NCI-H345 (cell line): ENCODE measurements at places on chromosomes 4 and X.
A peak's percentile ranks its signal among the peaks of the same experiment; 100 is the strongest.

DNA sequence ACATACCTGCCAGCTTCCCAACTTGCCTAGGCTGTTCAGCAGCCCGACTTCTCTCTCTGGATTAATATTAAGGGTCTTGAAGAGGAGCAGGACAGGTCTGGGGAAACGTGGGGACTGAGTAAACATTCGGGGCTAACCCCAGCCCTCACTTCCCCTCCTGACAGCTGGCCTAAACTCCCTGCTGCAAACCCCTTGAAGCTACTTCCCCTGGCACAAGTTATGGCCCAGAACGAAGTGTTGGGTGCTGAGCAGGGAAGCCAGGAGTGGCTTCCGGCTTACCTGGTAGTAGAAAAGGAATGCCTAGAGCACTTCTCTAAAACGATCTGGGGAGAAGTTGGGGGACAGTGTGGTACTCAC lies 200.0 kb downstream of the BCOR start:
- no peak for DNase-seq

DNA sequence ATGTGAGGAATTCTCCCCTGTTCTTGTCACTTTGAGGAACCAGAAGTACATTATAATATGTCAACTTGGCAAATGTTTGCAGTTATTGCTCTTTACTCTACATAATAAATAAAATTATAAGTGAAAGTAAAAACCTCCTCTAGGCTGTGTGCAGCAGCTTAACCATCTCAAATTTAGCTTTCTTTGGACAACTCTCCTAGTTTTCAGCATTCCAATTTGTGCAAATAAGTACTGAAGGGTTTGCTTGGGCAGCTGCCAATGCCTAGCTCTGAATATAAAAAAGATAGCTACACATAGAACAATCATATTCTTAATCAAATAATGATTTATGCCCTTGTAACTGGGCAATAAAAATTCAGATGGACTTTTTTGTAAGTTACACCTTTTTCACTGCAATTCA lies 82.5 kb downstream of the GASK1B start:
- peak; percentile 2 for DNase-seq

GRCh38 chr4:153809307-153809706 lies 20.4 kb upstream of the SFRP2 start:
- no peak for DNase-seq

GRCh38 chr4:122603156-122603574 lies 17.7 kb downstream of the IL21 start:
- no peak for DNase-seq

DNA sequence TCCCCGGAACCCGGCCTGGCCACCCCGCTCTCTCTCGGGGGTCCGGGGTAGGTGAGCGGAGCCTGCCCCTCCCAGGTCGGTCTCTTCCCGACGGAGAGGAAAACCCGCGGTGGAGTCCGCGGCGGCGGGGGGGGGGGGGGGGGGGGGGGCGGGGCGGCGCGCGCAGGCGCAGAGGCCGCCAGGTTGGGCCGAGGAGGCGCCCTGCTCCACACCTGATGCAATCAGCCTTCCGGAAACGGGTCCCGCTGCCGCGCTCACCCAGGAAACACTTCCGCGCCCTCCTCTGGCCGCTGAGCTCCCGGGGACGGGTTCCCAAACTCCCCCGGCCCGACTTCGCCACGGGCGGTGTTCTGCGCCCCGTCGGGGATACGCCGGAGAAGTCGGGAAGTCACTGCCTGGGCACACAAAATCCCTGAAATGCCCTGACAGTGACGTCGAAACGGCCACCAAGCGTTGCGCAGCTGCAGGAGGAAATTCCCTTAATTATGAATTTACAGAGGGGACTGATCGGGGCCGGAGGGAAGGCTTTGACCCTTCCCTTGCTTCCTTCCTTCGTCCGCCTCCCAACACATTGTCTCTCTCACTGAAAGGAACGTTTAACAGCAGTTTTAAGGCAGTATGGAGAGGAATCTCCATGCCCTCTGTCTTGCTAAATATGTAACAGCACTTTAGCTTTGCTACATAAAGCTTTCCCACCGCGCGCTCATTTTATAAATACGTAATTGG lies 2.1 kb upstream of the APBB2 start:
- DNase-seq: peak; percentile 85

DNA sequence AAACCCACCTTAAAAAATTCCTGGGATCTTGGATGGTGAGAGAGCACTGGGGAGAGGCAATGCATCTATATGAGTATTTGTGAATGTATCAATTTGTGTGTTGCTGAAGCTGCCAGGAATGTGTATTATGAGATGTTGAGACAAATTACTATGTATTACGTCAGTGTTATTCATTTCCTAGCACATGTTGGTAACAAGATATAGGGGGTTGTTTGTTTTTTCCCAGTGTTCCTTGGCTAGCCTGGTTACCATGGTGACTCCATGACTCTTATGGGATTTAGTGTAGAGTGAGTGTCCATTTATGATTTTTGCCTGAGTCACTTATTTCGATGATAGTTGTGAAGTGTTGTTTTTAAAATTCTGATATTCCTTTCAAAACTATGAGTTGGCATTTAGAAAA lies 65.6 kb downstream of the RAB40A start:
- DNase-seq: no peak

DNA sequence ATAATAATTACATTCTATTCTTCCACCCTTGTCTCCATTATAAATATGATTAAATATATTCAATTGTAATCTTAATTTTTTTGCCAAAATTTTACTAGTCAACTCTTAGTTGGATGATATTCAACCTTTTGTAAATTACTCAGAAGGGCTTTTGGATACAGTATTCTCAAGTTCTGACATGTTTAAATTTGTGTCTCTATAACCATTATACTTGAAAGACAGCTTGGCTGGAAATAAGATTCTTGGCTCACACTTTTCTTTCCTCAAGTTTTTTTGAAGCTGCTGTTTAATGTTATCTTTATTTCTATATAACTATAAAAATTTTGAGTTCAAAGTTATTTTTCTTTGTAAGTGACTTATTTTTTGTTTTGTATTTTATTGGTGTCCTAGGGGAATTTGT lies 214.4 kb downstream of the ARAP2 start:
- DNase-seq: no peak

DNA sequence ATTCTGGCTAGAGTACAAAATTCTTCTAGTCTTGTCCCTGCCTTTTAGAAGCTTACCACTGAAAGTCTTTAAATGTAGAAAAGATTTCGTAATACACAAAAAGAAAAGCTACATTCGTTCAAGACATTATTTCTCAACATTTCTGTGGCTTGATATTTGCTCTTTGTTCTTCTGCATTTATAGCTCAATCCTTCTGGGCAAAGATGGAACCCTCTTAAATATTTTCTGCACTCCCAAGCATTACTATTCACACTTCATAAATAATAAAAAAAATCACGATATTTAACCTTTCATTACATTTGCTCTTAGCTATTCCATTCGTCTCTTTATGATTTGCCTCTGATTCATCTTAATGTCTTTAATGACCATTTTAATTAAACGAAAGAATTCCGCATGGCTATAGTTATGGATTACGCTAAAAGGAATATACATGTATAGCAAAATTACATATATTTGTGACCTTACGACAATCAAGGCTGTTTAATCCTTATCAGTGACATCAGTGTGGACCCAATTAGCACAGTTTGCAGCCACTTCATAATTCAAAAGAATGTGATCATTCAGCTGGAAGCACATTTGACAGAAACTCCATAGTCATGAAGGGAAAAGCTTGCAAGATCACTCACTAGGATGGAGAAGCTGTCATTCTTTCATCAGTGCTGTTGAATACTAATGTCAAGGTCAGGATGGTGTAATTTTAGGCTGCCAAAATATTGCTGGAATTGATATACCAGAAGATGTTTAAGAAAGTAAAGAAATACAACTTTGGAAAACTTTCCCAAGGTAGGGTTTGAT lies 1075.0 kb upstream of the TENM3 start:
- no peak for DNase-seq
